ENCODE measurements at places on chromosomes 1 and 21.
A peak's percentile ranks its signal among the peaks of the same experiment; 100 is the strongest.

- DNase-seq = peak; percentile 51
Measured at GRCh38 chr1:247357781-247358211, 26.1 kb upstream of the ZNF496 start.

GRCh38 chr1:218350035-218350525 lies 4.9 kb downstream of the TGFB2 start:
- no peak for DNase-seq

DNA sequence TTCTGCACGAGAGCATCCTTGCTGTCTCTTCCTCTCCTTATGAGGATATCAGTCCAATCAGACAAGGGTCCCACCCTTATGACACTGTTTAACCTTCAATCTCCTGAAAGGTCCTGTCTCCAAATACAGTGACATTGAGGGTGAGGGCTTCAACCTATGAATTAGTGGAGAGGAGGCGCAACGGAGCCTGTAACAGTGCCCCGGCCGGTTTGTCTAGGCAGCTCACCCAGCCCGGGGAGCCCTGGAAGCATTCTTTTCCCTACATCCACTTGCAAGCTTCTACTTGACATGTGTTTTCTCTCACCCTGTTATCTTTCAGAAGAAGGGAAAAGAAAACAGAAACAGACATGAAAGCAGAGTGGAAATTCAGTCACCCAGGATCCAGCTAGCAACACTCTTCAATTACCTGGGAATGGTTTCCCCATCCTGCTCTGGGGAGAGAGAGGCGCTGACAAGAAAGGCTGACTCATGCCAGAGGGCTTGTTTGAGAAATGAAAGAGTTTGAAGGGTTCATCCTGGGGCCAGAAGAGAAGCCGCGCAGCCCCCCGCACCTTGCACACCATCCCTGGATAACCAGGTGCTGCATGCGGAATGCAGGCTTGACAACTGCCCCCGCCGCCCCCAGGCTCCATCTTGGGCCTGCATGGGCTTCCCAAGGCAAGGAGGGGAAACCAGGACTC lies 394.9 kb downstream of the NPHP4 start:
- no peak for DNase-seq

DNA sequence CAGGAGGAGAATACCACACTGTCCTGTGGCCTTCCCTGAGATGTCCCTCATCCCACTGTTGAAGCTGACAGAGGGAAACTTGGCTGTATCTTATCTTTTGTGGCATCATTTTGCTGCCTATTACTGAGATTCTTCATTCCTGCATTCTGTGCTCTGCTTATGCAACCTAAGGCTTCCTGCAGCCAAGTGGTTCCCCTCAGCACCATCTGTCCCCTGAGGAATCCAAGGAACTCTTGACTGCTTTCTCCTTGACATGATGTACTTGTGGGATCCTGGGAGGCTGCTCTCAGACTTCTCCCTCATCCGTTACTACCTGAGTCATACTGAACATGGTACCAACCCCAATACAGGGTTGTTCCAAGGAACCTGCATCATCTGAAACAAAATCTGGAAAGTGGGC lies 21.1 kb upstream of the RIMKLA start:
- no peak for DNase-seq

GRCh38 chr1:209884665-209885117 lies 53.3 kb upstream of the SYT14 start:
- no peak for DNase-seq

DNA sequence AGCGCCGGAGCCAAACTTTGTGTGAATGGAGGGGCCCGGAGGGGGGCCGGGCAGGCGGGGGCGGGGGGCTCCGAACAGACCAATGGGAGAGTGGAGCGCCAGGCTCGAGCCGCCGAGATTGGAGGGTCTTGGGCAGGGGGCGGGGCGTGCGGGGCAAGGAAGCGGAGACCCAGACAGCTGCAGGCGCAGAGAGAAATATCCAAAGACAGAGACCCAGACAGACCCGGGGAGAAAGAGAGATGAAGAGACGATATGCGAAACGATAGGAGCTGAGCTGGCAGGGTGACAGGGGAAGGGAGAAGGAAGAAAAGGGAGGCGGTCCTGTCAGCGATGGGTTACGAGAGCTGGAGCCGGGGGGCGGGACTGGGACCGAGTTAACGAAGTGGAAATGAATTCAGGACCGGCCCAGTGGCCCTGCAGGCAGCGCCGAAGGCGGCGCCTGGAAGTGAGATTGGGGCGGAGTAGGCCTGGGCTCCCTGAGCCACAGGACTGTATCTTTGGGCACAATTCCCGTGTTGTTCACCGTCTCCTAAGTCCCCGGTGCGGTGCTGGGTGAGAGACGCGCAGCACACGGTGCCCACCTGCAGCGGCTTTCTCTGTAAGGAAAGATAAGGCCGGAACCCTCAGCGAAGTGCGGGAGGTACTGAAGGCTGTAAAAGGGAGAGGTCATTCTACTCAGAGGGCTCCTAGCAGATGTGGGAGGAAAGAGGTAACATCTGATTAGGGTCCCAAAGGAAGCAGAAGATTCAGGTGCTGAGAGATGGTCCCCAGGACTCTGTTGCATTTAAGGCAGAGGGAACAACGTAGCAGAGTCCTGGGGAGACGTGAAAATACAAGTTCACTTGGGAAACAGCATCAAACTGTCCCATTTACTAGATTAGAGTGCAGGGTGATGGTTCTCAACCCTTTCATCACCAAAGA lies 543 bp upstream of the KCNJ10 start:
- peak; percentile 90 for DNase-seq

DNA sequence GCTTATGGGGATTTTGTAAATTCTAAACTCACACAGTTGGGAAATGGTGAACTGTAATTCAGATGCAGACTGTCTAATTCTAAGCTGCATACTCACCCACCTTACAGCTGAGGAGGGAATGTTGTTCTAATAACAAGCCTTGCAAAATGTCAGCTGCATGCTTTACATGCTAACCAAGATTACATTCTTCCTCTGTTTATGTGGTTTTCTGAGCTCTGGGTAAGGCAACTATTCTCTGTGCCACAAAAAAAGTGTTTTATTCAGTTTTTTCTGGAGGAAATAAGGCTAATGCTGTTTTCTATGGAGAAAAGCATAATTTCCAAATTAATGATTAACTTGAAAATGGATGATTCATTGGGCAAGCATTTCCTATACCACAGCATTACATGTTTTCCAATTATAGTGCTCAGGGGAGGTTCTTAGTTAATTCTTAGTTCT lies 64.9 kb downstream of the RGS13 start:
- DNase-seq = no peak

GRCh38 chr1:118306851-118307250 lies 121.8 kb upstream of the SPAG17 start:
- DNase-seq = no peak

DNA sequence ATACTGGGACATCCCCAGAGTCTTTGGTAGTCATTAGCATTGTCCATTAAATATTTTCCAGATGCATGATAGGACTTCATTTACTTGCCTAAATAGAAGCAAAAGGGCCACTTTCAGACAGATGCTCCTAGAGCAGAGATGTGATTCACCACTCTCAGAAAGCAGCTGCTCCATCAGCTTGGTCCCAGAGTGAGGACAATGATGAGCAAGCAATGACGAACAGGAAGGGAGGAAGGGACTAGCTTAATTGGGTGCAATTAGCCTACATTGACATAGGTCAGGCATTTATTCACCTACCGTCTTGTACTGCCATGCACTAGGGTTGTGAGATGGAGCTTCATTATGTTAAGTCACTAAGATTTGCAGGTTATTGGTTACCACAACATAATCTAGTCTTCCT lies 85.1 kb upstream of the PLXNA2 start:
- DNase-seq = no peak

GRCh38 chr1:91697861-91698260 lies 188.1 kb downstream of the TGFBR3 start:
- no peak for DNase-seq

DNA sequence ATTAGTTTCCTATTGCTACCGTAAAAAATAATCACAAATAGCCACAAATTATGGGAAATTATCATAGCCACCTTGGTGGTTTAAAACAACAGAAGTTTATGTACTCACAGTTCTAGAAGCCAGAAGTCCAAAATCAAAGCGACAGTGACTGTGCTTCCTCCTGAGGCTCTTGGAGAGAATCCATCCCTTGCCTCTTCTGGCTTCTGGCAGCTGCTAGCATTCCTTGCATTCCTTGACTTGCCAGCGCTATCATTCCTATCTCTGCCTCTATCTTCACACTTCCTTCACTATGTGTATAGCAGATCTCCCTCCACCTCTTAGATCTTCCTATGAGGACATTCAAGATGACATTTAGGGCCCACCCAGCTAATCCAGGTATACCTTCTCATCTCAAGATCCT lies 180.1 kb upstream of the USP25 start:
- no peak for DNase-seq

- no peak for DNase-seq
Measured at GRCh38 chr1:208251911-208252835, 8.0 kb upstream of the PLXNA2 start.

DNA sequence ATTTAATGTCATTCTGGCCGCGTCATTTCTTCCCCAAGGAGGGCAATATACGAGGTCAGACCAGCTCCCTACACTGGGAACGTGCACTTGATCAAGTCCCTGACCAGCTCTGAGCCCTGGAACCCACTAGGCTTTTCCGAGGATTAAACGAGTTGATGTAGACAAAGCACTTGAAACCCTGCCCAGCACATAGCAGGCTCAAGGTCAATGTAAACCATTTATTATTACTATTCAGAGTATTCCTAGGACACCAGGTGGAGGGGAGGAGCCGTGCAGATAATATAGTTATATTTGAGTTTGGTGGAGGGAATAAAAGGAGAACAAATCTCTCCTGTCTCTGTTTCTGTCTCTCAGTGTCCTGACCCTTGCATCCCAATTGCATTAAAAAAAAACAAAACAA lies 174.1 kb upstream of the IGSF21 start:
- DNase-seq = no peak

- DNase-seq = no peak
Measured at GRCh38 chr1:30855686-30856259, 52.8 kb downstream of the SDC3 start.

DNA sequence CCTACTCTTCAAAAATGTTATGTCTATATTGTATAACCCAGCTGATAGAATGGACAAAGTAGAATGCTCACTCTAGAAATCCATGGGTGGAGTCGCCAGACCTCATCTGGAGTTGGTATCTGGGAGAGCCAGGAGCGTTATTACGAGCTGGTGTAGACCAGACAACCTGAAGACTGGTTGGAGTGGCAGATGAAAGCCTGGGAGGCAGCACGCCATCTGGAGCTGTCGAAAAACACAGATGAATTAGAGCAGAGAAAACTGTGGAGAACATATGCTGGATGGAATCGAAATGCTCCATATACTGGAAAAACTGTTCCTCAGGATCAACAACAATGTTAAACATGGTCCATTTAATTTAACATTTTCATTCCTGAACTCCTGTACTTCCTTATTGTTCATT lies 333.6 kb downstream of the KCTD3 start:
- DNase-seq = no peak

- no peak for DNase-seq
Measured at GRCh38 chr1:74468982-74469603, 43.3 kb downstream of the LRRC53 start.

GRCh38 chr1:72936942-72937341 lies 654.6 kb upstream of the NEGR1 start:
- no peak for DNase-seq

- no peak for DNase-seq
Measured at GRCh38 chr1:34005309-34005708, 141.4 kb downstream of the HMGB4 start.

GRCh38 chr1:175755516-175756070 lies 12.2 kb upstream of the TNR start:
- DNase-seq = no peak

DNA sequence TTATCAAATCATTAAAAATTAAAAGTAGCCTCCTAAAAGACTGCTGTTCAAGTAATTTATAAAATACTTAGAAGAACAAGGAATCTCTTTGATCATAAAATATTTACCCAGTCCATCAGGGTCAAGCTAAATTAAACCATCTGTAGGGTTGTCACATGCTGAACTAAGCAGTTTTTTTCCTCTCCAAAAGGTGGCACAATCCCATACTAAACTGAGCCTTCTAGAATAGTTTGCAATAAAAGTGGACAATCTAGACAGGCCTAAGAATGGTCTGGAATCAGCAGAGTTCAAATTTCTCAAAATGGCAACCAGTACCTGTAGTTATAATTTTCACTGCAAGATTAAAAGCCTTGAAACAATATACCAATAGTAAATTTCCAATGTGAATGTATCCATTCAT lies 194.8 kb downstream of the EIF4G3 start:
- DNase-seq = no peak

- no peak for DNase-seq
Measured at GRCh38 chr1:83029916-83030315, 969.0 kb downstream of the TTLL7 start.

- peak; percentile 82 for DNase-seq
Measured at GRCh38 chr1:27111626-27112573, 43.0 kb downstream of the SLC9A1 start.

GRCh38 chr1:5099558-5099957 lies 445.1 kb downstream of the AJAP1 start:
- DNase-seq = no peak

DNA sequence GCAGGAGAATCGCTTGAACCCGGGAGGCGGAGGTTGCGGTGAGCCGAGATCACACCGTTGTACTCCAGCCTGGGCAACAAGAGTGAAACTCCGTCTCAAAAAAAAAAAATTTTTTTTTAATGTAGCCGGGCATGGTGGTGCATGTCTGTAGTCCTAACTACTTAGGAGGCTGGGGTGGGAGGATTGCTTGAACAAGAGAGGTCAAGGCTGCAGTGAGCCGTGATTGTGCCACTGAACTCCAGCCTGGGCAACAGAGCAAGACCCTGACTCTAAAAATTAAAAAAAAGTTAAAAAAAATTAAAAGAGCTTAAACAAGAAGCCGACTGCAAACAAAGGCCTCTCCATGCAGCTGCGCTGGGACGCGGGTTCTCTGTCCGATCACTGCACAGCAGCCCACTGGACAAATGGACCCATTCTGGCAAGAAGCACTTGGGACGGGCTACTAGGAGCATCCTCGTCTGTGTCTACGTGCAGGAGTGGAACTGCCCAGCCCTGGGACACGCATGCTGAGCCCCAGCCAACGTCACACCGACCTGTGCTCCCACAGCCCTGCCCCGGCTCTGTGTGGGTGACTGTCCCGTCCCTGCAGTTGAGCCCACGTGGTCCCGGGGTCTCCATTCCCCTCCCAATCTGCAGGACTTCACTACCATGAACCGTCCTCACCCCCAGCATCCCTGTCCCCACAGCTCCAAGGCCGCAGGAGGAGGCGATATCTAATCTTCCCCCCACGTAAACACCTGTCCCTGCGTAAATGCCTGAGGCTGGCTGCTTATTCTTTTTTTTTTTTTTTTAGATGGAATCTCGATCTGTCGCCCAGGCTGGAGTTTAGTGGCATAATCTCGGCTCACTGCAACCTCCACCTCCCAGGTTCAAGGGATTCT lies 12.3 kb downstream of the SLC35E2B start:
- peak; percentile 13 for DNase-seq

GRCh38 chr1:14850563-14850962 lies 252.1 kb downstream of the KAZN start:
- no peak for DNase-seq

- no peak for DNase-seq
Measured at GRCh38 chr1:75967719-75968118, 35.5 kb upstream of the ASB17 start.

Data from heart left ventricle (tissue), 16 donors.